ENCODE measurements at places on chromosomes 5 and 9.

DNA sequence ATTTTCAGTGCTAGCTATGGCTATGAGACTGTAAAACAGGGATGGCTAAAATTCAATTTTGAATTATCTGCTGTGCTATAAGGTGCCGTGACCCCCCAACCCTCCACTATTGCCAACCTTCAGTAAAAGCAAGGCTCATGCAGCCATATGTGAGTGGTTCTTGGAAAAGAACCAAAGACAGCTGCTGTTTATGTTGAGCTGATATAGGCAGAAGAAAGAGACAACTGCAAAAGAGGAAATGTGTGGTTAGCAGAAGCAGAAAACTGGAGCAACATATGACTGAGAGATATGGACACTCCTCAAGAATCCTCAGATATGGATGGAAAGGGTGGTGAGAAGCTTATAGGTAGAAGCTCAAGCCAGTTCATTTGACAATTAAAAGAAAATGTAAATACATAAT lies 200.3 kb downstream of the TLE1 start:
- no peak for DNase-seq

- DNase-seq = no peak
These were observed 29.2 kb upstream of the ARHGEF28 start for GRCh38 chr5:73596705-73597328.

DNA sequence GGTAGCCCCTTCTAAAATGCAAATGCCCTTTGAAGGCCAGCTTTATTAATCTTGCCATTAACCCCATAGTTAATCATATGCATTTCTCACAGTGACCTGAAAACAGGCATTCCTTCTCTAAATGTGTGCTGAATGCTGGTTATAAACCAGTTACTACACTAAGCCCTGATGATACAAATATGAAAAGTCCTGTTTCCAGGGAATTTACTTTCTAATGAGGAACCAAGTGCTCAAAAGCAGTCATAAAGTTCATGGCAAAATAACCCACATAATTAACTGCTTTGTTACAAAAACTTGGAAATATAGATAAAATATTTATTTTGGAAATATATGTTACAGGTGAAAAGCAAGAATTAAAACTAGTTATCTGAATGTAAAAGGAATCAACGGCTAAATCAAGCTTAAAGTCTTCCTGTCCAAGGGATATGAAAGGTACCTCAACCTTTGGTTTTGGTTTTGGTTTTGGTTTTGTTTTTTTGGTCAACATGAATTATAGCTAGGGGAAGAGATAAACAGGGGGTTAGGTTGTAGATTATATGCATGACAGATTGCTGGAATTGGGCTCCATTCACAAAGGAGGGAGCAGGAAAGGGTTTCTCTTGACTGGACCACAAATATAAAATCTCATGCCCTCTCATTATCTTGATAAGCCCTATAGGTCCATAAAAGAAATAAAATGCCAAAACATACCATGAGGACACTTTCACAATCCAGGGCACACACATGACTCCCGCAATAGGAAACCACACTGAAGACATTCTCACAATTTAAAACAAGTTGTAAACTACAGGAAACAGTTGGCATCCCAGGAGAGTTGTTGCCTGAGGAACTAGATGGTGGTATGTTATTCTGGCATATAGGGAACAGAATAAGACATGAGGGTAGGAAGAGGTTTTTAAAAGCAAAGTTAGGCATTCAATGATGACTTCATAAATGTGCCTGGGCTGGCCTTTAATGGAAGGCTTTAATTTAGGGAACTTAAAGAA lies 46.7 kb upstream of the MACIR start:
- DNase-seq = no peak

DNA sequence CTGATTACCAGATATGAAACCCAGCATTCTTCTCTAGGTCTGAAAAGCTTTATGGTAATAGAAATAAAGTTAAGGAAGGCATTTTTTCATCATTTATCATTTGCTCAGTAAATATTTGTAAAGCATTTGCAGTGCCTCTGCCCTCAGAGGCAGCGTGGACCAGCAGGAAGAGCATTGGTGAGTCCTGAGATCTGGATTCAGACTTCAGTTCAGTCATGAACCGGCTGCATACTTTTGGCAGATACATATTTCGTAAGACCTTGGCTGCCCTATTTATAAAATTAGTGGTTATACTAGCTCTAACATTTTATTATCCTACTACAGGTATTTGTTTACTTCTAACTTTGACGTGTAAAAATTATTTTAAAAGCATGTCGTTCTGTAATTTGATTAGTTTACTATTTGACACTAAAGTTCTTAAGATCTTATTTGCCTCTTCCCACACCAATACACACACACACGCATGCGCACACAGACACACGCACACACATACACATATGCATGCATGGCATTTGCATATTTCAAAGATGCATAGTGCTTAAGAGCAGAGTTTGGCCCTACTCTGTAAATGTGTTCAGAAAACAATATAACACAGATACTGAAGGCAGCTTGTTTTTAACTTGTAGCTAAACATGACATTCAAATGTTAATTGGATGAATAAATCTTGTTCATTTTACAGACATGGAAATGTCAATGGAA lies 101.9 kb downstream of the RPS23 start:
- no peak for DNase-seq

DNA sequence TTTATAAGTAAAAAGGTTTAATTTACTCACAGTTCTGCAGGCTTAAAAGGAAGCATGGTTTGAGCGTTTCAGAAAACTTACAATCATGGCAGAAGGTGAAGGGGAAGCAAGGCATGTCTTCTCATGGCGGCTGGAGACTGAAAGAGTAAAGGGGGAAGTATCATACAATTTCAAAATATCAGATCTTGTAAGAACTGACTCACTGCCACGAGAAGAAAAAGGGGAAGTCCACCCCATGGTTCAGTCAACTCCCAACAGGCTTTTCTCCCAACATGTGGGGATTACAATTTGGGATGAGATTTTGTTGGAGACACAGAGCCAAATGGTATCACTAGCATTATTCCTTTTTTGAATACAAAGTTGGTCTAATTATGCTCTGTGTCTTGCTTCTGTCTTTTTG lies 627.9 kb upstream of the ST8SIA4 start:
- no peak for DNase-seq

All from heart left ventricle (tissue), 16 donors.